ENCODE measurements at places on chromosomes 7 and 10.

GRCh38 chr7:106178593-106179134, 66.6 kb upstream of the SYPL1 start:
- DNase-seq, result peak; percentile 51

DNA sequence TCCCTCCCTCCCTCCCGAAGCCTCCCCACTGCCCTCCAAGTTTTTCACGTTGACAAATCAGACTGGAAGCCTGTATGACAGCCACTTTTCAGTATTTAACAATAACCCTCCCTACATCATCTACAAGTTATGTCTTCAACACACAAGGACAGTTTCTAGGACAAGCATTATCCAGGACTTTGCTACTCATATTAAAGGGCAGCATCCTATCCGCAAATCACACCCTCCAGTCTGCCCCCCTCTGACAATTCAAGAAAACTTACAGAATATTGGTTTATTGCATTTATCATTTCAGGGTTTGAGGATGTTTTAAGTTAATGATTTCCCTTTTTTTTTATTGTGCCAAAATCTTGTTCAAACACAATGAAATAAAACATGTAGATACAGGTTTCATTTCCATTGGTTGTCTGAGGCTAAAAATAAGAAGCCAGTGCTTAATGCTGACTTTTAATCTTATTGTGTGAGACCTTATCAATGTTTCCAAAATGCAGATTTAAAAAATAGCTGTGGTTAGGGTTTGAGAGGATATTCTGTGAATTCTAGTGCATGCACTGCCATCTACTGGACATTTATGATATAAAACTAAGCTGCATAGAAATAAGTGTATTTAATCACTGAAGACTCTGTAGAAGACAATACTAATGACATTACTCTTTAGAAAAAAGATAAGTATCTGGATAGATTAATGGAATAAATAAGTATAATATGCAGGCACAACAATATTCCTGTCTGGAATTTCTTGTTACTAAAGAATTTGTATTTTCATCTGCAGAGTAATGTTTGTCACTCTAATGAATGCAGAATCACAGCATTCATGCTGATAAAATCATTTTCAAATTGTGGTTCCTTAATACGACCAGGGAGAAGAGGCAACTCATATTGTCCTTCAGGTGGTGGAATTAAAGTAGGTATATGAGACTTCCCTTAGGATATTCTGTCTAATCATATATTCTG, 64.1 kb downstream of the CAV1 start:
- peak; percentile 77 for DNase-seq

GRCh38 chr10:125991392-125991791, 95.0 kb downstream of the FANK1 start:
- DNase-seq, result no peak

GRCh38 chr7:33195264-33195663, 65.9 kb downstream of the BBS9 start:
- DNase-seq, result peak; percentile 84

DNA sequence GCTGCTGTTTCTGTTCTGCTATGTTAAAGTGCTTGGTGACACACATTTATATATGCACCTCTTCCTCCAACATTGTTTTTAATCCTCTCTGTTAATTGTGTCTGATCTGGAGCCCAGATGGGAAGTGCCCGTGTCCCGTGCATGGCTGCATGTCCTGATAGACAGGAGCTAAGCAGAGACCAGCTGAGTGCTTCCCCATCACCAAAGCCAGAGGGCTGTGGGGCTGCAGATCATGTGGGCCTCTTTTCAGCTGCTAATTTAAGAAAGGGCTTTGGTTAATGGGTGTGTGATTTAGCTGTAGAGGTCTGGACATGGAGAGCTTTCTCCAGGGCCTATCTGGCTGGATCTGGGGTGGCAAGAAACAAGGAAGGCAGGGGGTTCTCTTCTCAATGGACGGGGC, 96.5 kb upstream of the NPS start:
- no peak for DNase-seq

DNA sequence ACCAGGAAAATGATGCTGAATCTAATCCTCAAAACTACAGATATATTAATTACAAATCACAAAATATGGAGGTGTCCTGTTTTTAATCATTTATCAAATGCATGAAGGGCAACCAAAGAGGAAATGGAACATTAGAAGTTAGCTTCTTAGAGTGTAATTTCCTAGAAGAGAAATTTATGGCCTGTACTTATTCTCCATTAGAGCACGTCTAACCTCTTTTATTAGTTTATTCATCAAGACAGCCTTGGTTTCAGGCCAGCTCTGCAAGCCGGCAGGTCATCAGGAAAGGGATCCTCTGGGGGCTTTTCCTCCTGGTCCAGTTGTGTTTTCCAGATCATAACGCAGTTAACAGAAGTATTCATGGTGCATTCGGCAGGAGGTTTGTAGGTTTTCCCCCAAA, 517.6 kb downstream of the KCNMA1 start:
- DNase-seq, result no peak

GRCh38 chr10:77321838-77322237, 315.8 kb downstream of the KCNMA1 start:
- peak; percentile 58 for DNase-seq

DNA sequence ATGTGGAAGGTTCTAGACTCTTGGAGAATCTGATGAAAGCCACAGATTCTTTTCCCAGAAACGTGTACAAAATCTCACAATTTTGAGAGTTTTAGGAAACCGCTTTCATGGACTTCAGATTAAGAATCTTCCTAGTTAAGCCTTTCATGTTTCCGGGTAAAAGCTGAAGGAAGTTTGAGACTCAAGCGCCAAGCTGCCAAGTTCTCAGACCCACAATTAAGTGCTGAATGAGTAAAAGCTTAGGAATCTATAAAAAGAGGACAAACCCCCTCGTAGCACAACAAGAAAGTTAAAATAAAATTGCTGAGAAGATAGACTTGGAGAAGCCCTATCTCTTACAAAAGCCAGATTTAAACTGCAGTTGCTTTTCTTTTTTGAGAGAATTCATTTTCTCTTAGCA, 99.6 kb downstream of the ST8SIA6 start:
- DNase-seq, result peak; percentile 39

- DNase-seq, result no peak
Measured at GRCh38 chr10:59967079-59967478, 60.7 kb upstream of the CCDC6 start.

GRCh38 chr7:28330384-28331070, 81.8 kb upstream of the CREB5 start:
- peak; percentile 22 for DNase-seq

DNA sequence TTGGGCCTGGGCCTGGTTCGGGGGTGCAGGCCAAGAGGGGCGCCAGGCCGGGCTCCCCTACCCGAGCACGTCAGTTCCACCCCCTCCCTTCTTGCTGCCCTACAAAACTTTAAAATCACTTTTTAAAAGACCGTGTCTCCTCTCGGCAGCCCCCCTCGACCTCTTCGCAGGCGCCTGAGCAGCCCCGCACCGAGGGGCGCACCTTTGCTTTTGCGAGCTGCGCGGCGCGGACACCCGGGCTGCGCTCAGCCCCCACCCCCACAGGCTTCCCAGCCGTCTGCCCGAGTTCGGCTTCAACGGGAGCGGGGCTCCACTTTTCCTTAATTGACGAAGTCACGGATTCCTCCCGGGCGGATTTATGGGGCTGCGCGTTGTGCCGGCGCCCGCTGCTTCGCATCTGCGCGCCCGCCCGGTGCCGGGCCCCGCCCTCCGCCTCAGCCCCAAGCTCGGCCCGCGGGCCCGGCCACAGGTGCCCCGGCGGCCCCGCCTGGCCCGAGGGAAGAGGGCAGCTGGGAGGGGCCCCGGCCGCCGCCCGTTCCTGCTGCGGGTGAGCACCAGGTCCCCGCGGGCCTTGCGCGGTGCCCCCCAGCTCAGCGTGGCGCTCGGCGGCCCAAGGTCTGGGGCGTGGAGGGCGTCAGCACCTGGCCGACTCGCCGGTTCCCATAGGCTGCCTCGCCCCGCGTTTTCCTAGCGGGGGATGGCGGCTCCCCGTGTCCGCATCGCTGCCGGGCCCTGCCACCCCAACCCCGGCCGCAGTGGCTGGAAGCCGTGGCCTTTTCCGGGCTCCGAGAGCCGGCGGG, 10.8 kb upstream of the MNX1 start:
- no peak for DNase-seq

DNA sequence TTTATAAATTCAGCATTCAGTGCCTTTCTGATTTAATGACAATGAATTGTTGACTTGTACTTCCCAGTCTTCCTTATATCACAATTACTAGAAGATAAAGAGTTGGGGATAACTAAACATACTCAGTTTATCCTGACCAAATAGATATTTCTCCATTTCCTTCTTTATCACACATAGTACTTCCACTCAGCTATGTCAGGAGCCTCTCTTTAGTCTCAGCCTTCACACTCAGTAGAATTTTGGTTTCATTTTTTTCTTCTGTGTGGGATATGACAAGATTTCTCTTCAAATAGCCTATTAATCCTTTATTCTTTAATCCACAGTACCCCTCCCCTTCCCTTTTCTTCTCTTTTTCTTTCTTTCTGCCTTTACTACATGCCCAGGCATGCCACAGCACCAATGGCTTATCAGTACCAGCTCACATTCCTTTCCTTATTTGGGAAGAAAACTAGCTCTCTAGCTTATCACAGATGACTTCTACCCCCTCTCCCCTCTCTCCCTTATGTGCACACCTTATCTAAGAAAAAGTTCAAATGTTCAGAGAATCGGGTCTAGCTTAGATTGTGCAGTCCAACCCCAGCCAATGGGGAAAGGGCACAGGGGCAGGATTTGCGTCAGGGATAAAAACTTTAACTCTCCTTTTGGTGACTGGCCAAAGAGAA, 109.0 kb downstream of the PHF14 start:
- peak; percentile 3 for DNase-seq

- no peak for DNase-seq
Measured at GRCh38 chr7:158345731-158346130, 241.9 kb downstream of the PTPRN2 start.

DNA sequence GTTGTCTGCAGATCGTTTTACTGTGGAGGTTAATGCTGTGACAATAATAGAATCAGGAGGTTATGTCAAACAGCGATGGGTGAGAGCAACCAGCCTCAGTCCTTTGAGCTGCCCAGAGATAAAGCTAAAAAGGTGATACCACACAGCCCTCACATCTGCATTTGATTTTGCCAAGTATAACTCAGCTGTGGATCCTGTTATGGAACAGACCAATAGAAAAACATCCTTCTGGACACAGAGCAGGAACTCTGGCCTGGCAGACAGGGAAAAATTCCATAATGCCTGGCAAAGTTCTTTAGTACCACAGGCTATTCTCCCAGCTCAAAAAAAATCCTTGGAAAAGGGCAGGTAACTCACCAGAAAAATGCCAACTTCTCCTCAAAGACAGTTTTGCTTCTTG, 87.1 kb upstream of the PDLIM1 start:
- DNase-seq, result no peak

- no peak for DNase-seq
Measured at GRCh38 chr10:34704526-34705184, 110.4 kb downstream of the PARD3 start.

DNA sequence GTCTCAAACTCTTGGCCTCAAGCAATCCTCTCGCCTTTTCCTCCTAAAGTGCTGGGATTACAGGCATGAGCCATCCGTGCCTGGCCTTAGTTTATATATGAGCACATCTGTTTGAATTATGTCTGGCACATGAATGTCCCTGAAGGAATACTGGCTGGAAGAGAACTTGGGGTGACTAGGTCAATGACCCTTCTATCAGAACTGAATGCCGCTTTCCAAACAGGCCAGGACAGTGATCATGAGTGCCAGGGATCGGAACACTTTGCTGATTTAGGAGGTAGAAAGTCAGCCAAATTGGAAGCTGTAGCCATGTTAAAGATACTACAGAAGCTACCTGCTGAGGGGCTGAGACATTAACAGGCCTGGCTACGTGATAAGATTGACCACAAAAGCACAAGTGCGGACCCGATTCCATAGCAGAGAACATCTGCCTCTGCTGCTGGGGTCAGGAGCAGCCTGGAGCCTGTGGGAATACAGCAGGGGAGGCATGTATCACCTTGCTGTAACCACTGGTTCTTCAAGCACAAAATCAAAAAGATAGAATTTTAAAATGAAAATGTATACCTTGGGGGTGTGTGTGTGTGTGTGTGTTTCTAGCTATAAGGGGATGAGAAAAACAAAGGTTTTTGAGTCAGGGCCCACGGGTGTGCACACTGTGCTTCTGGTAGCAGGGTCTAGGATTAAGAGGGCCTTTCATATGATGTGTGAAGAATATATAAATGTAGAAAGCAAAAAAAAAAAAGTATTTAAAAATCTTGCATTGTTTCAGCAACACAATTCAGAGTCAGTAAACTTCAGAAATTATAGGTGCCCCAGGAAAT, 293.7 kb downstream of the BBS9 start:
- no peak for DNase-seq

GRCh38 chr7:55086413-55087201, 67.8 kb downstream of the EGFR start:
- DNase-seq, result peak; percentile 87
